ENCODE measurements at places on chromosomes 4 and X.

DNA sequence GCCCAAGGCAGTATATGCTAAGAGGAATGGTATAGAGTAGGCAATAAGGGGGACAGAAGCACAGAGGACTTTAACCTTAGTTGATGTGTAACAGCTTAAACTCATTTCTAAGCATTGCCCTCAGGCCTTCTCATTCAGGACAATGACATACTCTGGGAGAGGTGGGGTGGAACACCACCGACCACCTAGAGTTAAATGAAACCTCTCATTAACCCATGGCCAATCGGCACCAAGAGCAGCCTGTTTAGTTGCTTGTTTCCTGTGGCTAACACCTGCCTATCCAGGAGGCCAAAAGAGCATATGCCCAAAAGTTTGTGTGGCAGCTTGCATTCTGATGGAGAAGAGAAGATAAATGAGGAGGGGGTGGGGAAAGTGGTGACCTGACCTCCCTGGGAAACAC, 88.7 kb upstream of the PLAC1 start:
- no peak for DNase-seq

DNA sequence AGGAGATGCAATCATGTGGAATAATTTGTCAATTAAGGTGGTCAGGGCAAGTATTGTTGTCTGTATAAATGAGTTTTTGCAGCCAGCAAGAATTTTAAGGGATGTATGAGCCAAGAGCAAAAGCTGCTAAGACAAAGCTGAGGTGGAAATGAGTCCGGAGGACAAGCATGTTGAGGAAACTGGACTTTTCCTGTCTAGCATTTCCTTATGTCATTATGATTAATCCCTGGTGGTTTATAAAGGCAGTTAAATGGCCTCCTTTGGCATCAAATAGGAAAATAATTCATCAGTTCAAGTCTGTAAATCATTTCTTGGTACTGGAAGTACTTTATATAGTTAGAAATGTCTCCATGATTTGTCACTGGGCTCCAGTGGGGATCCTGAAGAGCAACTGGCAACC, 61.6 kb upstream of the TEX13A start:
- no peak for DNase-seq

DNA sequence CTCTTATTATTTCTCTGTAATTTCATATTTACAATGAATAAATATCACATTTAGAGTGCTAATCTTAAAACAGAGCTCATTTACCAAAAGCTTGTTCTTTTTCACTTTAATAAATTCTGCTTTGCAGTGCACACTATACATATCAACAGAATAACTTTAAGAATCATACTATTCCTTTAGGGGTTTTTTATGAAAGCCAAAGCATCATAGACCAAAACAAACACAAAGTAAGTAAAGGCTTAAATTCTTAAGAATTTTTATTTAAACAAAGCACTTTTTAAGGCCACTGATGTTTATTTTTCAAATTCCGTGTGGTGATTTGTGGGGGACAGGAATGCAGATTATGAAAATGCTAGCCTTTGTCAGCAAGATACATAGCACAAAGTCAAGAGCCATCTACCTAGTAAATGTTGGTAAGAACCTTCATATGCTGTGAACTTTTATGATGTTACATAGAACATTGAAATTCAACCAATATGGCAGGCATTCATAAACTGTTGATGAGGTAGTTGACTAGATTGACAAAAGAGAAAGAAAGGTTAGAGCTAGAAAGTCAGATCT, 17.8 kb downstream of the TIGD2 start:
- DNase-seq, result no peak

DNA sequence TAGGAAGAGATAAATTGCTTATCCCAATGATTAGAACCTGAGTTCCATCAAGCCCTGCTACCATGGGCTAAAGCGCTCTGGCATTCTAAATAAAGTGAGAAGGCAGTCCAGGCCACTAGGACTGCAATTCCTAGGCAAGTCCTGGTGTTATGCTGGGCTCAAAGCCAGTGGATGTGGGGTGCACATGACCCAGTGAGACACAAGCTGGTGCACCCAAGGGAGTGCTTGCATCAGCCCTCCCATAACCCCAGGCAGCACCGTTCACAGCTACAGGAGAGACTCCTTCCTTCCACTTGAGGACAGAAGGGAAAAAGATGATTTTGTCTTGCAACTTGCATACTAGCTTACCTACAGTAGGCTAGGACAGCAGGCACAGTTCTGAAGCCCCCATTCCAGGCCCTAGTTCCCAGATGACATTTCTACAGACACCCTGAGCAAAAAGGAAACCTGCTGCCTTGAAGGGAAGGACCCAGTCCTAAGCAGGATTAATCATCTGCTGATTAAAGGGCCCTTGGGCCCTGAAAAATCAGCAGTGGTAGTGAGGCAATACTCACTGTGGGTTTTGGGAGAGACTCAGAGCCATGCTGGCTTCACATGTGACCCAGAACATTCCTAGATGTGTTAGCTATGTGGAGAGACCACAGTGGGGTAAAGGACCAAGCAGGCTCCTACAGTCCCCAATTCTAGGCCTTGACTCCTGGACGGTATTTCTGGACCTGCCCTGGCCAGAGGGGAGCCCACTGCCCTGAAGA, 77.8 kb downstream of the KLHL13 start:
- no peak for DNase-seq

- no peak for DNase-seq
Measured at GRCh38 chrX:105463473-105463872, 243.0 kb upstream of the TEX13A start.

DNA sequence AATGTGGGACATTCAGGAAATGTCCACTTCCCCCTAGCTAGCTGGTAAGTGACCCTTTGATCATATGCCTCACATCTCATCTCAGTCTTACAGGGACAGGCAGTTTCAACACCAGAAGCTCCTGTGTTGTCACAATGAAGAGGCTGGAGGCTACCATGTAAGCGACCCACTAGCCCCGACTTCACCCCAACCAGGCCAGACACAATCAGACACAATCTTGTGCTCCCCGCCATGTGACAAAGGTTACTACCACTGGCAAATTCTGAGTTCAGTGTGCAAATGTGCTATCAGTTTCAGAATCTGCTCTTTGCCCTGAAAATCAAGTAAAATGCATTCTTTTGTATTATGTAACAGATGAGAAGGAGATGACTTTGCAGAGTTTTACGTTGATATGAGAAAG, 56.9 kb upstream of the STS start:
- DNase-seq, result no peak

DNA sequence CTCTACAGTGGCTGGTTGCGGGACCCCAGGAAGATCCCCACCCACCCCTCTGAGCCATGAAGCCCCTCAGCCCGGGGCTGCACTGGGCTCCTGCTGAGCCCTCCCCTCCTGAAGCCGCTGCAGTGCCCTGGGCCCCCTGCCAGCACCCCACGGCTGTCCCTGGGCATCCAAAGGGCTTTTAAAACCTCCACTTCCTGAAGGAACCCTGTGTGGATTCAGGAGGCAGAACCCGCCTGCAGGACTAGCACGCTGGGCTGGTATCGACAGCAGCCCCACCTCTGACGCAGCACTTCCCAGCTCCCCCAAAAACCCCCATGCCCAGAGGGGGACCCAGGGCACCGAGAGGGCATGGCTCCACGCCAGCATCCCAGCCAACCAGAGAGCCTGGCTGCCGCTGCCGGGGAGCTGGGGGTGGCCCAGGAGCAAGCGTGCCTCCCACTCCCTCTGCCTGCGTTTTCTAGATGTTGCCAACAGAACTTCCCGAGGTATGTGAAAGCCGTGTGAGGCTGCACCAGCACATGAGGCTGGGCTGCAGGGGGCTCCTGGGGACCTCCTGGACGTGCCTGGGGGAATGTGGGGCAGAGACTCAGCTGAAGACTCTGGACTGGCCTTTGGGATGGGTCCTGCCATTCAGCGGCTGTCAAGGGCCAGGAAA, 6.3 kb downstream of the MXD4 start:
- no peak for DNase-seq

GRCh38 chr4:91111556-91111955, 984.4 kb downstream of the CCSER1 start:
- no peak for DNase-seq

- no peak for DNase-seq
Measured at GRCh38 chr4:138981930-138982390, 33.6 kb upstream of the NOCT start.

DNA sequence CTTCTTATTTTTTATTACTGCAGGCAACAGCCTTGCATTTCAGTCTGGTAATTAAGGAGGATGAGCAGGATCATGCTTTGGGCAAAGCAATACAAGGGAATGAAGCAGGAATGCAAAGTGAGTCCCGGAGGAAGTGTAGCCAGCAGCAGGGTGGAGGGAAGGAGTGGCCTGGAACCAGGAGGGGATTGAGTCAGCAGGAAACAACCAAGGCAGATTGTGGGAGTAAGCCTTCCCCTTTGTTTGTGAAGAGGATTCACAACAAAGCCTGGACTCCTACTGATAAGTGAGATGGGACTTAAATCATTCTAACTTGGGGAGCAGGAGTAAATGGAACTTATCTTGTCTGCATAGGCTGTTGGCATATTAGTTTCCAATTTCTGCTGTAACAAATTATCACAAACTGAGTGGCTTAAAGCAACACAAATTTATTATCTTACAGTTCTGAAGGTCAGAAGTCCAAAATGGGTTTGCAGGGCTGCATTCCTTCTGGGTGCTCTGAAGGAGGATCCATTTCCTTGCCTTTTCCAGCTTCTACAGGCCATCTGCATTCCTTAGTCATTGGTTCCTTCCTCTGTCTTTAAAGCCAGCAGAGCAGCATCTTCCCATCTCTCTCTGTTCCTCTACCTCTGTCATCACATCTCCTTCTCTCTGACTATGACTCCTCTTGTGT, 93.2 kb upstream of the AP1S2 start:
- DNase-seq, result no peak

GRCh38 chr4:95548738-95549245, at the start of gene UNC5C:
TSS of gene UNC5C (minus strand) at chr4:95548973.
- no peak for DNase-seq

DNA sequence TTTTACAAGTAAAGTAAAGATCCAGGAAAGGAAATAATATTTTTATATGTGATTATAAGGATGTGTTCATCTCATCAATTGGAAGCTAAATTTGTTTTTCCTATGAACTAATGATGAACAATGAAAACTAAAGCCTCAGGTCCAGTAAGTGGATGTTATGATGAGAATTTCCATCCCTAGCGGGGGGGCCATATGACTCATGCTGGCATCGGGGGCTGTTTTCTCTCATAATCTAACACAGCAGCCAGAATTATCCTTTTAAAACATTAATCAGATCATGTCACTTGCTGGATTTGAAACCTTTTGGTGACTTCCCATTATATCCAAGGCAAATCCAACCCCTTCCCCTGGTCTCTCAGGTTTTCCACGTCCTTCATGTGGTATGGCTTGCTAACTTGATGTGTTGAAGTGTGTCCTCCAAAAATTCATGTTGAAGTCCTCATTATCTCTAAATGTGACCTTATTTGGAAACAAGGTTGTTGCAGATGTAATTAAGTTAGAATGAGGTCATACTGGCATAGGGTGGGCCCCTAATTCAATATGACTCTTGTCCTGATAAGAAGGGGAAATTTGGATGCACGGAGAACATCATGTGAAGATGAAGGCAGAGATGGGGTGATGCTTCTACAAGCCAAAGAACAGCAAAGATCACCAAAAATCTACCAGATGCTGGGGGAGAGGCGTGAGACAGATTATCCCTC, 96.8 kb downstream of the AKAP4 start:
- no peak for DNase-seq

- DNase-seq, result no peak
Measured at GRCh38 chrX:44570522-44570921, 27.9 kb upstream of the FUNDC1 start.

All from stimulated activated CD8-positive, alpha-beta memory T cell treated with anti-CD3 and anti-CD28 coated beads, Interleukin-7, amount 100 ng/mL, for 1 hour (primary cell).